ENCODE measurements at places on chromosomes 3 and 15.

- no peak for DNase-seq
These were observed at the start of gene SLC9A9 for GRCh38 chr3:143847787-143848631. TSS of gene SLC9A9 (minus strand) at chr3:143848468. CDS start at chr3:143848322, 146 bp downstream.

DNA sequence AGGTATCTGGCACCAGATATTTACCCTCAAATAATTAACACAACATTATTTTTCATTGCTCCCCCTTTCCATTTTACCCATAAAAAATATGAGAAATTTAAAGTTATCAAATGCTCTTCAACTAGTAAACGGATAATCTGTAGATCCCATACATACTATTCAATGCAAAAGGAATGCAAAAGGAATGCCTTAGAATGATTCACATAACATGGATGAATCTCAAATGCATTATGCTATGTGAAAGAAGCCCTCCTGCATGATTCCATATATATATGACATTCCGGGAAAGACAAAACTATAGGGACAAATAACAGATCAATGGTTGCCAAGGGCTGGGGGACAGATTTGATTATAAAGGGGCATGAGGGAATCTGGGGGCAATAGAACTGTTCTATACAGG, 195.7 kb downstream of the STT3B start:
- no peak for DNase-seq

DNA sequence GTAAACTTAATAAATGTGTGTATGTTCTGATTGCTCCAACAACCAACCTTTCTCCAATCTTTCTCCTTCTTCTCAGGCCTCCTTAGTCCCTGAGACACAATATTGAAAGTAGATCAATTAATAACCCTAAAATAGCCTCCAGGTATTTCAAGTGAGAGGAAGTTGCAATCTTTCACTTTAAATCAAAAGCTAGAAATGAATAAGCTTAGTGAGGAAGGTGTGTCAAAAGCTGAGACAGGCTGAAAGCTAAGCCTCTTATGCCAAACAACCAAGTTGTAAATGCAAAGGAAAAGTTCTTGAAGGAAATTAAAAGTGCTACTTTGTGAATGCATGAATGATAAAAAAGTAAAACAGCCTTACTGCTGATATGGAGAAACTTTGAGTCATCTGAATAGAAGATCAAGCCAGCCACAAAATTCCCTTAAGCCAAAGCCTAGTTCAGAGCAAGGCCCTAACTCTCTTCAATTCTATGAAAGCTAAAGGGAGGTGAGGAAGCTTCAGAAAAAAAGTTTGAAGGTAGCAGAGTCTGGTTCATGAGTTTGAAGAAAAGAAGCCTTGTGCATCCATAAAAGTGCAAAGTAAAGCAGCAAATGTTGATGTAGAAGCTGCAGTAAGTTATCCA, 38.6 kb downstream of the CCDC80 start:
- DNase-seq, result no peak

GRCh38 chr15:42932833-42933515, 12.4 kb upstream of the TTBK2 start:
- no peak for DNase-seq

DNA sequence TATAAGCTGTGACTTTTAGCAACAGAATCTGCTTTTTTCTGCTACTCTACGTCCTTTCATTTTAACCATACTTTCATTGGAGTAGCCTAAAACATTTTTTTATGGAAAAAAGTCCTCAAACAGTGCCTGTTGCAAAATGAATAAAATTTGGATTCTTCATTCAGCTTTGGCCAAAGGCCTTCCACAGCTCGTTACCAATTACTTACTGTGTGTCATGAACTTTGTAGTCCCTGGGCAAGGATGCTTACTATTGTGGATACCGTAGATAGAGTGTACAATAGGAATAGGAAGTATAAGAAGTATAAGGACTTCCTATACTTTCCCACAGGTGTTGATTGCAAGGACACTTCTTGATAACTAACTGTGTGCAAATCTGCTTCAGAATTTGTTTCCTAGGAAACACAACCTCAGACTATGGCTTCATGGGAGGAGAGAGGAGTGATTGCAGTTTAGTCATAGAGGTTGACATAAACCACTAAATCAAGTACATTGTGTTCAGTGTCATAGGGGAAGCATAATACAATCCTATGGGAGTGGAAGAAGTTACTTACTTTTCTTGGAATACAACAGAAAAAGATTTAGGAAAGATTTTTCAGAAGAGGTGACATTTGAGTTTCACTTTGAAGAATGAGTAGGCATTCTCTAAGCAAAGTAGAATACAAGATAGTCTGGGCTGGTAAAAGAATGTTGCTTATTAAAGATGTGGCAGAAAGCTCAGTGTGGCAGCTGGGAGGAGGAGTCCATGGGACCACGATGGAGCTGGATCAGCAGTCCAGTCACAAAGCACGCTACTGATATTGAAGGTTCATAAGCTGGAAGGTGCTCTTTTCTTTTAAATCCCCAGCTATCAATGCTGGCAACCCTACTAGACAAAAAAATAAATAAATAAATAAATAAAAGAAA, 309.7 kb upstream of the TPRG1 start:
- DNase-seq, result no peak

DNA sequence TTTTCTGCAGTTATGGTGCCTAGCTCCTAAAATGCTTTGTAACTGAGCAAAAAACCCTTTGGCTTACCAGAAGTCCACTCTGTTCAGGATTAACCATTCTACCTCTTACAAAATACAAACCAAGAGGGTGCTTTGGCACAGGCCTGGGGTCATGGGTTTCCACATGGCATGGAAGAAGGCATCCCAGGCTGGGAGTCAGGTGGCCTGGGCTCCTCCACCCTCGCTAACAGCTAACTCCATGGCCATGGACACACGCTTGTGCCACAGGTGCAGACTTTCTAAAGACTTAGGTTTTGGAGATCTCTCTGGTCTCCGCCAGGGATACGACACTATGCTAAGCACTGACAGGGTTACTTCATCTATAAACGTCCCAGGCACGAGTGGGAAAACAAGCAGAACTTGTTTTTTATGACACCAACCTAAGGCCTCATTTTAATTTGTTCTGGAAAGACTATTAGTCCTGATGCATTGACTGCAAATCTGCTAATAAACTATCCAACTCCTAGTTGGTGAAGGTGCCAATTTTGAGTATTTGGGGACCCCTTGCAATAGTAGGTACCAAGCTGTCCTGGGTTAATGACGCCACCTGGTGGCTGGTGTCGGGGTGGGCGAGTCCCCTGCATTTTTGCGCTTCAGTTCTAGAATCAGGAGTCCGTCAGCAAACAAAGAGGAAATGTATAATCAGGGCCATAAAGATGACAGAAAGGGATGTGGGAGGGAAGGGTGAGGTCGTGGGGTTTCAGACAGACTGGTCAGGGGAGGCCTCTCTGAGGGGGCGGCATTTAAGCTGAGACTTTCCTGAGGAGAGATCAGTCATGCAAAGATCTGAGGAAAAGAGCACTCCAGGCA, 10.3 kb upstream of the ALDH1A3 start:
- DNase-seq, result no peak

Measured in effector CD8-positive, alpha-beta T cell (primary cell).